ENCODE measurements at places on chromosomes 5 and 9.

DNA sequence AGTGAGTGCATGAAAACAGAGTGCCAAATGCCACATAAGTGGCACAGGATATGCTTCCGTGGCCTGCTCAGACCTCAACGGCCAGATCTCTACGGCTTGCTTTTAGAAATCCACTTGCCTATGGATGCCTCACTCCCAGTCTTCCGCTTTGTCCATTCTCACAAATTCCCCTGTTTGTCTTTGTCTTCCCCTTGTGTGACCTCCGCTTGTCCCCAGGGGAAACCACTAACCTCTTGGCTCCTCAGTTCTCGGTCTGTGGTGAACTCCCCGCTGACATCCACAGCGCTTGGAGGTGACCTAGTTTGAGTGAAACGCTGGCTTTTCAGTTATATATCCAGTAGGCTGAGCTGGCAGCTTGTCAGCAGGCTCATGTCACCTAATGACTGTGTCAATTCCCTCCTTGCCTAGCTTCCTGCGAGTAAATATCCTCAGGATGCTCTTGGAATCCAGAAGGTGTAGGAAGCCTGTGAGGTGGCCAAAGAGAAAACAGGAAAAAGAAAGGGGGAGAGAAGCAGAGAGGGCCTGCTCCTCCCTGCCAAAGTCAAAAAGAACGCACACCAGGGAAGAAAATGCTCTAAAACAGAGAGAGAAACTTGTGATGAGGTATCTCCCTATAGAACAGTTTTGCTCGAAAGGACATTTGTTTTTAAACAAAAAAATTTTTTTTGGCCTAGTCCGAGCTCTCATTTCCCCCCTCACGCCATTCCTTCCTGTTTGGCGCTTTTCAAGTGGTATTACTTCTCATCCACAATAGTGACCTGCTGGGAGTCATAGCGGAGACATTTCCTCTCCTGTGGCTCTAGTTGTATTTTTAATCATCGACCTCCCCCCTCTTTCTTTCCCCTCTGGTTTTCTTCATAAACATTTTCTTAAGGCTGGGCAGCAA, 101.6 kb upstream of the SPRY4 start:
- DNase-seq, result no peak

GRCh38 chr5:172312286-172312685, 28.7 kb upstream of the UBTD2 start:
- DNase-seq, result no peak

DNA sequence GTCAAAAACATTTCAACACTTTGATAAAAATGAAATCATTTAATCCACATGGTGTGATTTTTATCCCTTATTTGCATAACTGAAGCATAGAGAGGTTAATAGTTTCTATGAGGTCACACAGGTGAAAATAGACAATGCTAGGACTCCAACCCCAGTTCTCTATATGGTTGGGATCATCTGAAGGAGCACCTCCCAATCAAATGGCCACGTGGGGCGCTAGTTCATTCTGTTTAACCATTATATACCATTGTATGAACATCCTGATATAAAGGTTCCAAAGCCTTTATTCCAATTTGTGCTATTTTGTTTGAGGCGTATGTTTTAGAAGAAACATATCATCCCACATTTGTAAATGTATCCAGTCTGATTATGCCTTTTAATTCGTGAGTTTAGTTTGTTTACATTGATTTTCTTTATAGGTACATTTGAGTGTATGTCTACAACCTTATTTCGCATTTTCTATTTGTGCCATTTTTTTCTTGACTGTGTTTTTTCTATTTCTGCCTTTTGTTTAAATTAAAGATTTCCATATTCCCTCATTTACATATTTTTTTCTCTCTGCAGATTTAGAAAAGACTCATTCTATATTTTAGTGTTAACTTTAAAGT, 1092.0 kb downstream of the MAT2B start:
- no peak for DNase-seq

- DNase-seq, result no peak
Measured at GRCh38 chr9:99803694-99804093, 18.0 kb upstream of the NR4A3 start.

DNA sequence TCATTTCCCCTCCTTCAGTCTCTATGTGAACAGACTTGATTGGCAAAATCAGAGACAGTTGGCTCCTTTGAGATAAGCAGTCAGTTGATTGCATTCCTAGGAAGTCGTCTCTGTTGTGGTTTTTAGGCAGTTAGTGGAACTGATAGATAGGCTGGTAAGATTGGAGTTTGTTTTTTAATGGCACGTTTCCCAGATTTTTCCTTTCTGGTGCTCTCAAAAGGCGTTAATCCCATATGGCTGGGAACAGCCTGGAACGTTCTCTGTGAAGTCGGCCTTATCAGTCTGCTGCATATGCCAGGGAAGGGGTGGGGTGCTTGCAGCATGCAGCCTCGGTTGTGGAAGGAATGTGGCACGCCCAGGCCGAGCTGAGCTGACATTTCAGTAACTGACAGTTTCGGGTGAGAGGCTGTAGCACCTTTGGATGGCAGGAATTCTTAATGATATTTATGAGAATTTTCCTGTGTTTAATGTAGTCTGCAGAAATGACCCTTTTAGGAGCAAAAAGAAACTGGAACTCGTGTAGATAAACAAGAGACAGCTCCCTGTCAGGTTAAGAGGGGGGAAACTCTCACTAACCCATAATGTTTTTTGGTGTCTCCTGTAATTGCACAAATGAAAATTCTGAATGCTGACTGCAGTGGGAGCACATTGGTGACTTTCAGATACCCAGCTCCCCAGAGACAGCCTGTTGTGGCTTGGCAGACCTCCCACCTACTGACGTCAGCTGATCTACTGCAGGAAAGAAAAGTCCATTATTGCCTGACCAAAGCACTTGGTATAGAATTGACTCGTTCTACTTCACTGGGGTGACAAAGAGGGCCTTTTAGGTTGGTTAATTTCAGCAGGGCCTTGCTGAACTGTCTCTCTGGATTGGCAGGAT, 6.3 kb downstream of the SPTAN1 start:
- DNase-seq, result peak; percentile 94
